Activated CD8-positive, alpha-beta T cell treated with anti-CD3 and anti-CD28 coated beads for 36 hours (primary cell): ENCODE measurements at places on chromosomes 12 and 14.

- no peak for DNase-seq
Observed at GRCh38 chr14:93234798-93235197, 27.7 kb downstream of the UBR7 start.

GRCh38 chr12:53596920-53597363 lies 29.2 kb downstream of the ATF7 start:
- no peak for DNase-seq

- DNase-seq: no peak
Observed at GRCh38 chr12:106096376-106096775, 42.4 kb downstream of the NUAK1 start.

GRCh38 chr12:46786774-46787173 lies 39.0 kb downstream of the SLC38A4 start:
- DNase-seq: no peak

- no peak for DNase-seq
Observed at GRCh38 chr14:101838476-101838875, 77.0 kb downstream of the PPP2R5C start.
